ENCODE measurements at places on chromosomes 6 and 20.

DNA sequence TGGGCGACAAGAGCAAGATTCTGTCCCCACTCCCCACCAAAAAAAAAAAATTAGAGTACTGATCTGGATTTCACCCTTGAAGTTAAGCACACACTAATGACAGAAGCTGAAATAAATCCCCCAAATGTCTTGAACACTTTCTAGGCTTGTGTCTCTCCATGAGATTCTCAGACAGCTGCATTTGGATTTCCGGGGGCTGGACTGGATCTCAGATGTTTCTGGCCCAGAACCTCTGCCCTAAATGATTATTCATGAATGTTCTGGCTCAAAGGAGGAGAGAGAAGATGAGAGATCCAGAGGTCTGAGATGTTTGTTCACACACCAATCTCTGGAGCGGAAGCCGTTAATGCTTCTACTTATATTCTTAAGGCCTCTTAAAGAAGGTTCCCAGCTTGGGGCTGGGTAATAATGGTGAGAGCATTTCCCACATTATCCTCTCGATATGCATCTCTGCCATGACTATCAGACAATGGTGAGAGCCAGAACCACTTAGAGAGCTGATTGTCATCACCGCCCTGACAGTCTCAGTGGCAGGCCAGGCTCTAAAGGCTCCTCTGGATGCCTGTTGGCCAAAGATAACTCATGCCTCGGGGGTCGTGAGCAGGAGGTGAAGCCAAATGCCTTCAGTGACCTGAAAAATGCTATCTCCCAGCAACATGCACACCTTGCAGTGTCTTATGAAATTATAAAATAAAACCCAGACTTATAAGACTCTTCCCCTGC, 127.9 kb upstream of the AGPAT4 start:
- DNase-seq: no peak

DNA sequence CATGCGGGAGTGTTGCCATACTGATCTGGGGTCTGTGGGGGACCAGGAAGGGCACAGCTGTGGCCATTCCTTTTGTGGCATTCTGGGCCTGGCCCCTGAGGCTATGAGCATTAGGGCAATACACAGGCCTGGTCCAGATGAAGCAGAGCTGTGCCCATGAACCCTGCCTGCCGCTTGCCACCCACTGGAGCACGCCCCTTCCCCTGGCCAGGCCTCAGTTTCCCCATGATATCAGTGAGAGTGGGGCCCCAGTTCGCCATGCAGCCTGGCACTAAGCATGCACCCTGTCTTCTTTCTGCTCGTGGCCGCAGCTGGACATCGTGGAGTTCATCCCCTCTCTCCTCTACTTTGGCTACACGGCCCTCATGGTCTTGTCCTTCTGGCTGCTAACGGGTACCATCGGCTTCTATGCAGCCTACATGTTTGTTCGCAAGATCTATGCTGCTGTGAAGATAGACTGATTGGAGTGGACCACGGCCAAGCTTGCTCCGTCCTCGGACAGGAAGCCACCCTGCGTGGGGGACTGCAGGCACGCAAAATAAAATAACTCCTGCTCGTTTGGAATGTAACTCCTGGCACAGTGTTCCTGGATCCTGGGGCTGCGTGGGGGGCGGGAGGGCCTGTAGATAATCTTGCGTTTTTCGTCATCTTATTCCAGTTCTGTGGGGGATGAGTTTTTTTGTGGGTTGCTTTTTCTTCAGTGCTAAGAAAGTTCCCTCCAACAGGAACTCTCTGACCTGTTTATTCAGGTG, 42.4 kb downstream of the PLAGL2 start:
- no peak for DNase-seq

DNA sequence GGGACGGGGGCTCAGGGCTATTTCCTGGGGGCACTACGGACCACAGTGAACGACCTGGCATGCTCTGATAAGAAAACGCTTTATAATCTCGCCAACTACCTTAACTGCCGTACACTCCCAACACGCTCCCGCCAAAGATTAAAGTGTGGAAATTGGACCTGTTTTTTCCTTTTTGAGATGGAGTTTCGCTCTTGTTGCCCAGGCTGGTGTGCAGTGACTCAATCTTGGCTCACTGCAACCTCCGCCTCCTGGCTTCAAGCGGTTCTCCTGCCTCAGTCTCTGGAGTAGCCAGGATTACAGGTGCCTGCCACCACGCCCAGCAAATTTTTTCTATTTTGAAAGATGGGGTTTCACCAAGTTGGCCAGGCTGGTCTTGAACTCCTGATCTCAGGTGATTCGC, 346 bp upstream of the SLC44A4 start:
- no peak for DNase-seq

- peak; percentile 81 for DNase-seq
Measured at GRCh38 chr6:57221191-57221935, 744 bp downstream of the RAB23 start.

- DNase-seq: no peak
Measured at GRCh38 chr6:125268765-125269164, 33.0 kb downstream of the HDDC2 start.

DNA sequence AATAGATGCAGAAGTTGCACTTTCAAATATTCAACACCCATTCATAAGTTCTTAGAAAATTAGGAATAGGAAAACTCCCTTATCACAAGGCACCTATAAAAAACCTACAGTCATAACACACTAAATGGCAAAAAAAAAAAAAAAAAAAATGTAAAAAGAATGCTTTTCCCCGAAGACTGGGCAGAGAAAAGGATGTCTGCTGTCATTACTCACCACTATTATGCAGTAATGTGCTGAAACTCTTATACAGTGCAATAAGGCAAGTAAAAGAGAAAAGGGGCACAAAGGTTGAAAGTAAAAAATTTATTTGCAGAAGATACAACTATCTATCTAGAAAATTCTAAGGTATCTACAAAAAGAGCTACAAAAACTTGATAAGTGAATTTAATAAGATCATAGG, 607.8 kb upstream of the ARID1B start:
- no peak for DNase-seq

- no peak for DNase-seq
Measured at GRCh38 chr6:143894655-143895054, 30.4 kb downstream of the ZC2HC1B start.

DNA sequence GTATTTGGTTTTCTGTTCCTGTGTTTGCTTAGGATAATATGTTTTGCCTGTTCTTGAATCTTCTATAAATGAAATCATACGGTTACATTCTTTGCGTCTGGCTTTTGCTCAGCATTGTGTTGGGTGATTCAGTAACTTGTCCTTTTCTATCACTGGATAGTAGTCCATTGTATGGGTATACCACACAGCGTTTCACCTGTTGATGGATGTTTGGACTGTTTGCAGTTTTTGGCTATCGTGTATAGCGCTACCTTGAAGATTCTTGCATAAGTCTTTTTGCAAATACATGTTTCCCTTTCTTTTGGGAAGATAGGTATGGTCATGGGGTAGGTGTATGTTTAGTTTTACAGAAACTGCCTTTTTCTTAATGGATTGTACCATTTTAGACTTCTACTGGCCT, 9.5 kb downstream of the MYBL2 start:
- no peak for DNase-seq

DNA sequence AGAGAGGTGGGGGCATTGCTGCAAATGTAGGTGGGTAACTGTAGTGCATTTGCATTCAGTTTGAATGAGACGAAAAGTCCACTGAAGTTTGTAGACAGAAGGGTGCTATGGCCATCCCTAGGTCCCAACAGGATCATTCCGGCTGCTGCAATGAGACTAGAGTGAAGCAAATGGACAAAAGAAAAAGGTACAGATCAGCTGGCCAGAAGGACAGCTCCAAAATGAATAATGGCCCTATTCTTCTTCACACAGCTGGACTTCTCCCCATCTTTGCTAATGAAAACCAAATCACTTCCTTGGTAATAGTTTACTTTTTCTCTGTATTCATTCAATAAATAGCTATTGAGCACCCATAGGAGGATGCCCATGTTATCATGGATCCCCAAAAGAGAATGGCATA, 56.4 kb upstream of the TPD52L1 start:
- DNase-seq: no peak

DNA sequence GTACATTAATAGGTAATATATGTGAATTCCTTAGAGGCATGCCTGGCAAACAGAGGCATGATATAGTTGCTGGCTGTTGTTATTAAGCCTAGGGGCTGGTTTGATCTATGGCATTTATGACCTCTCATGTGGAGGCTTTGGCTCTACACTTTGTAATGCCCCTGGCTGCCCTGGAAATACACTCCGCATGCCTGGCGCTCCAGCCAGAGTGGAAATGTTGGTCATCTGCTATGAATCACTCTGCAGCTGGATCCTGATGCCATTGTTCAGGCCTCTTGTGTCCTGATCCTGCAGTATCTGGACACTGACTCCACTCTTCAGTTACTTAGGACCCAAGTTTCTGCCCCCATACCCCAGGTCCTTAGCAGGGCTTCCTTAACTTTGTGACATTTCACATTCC, 200.5 kb upstream of the PCSK2 start:
- no peak for DNase-seq

- DNase-seq: no peak
Measured at GRCh38 chr20:59139998-59140397, 23.6 kb upstream of the ZNF831 start.

GRCh38 chr6:40500227-40500626, 86.9 kb downstream of the LRFN2 start:
- no peak for DNase-seq

DNA sequence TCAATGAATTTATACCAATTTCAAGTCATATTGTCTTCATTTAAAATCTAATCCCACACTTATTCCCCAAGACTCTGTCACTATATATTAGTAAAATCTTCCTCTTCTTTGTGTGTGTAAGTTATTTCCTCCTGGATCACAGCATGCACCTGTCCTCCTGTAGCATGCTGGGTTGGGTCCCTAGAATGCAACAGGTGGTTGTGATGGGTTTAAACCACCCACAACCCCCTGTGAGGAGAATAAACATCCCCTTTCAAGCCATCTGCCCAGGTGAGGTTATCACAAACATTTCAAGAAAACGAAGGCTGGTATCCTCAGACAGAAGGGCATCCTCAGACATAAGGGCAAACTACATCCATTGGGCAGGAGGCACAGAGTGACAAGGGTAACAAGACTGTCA, 26.4 kb downstream of the DZANK1 start:
- no peak for DNase-seq

DNA sequence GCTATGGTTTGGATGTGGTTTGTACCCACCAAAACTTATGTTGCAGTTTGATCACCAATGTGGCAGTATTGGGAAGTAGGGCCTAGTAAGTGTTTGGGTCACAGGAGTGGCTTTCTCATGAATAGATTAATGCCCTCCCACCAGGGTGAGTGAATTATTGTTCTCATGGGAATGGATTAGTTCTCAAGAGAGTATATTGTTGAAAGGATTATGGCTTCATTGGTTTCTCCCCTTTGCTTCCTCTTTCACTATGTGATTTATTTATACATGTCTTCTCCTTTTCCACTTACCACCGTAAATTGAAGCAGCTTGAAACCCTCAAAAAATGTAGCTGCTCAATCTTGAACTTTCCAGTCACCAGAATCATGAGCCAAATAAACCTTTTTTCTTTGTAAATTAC, 10.8 kb downstream of the UFL1 start:
- DNase-seq: no peak

DNA sequence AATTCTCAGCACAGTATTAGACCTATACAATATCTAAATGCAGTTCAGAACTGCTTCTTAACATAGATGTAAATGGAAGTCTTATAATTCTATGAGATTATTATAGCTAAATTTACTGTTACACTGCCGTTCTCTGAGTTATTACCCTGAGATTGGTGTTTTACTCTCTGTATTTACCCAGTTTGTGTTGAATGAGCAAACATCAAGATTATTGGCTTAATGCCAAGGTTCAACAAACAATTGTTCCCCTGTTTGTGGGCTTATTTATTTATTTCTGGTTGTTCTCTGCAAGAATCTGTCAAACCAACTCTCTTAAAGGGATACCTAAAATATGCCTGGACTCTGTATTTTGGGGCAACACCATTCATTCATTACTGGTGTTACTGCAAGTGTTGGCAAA, 5.2 kb upstream of the STMND1 start:
- no peak for DNase-seq

DNA sequence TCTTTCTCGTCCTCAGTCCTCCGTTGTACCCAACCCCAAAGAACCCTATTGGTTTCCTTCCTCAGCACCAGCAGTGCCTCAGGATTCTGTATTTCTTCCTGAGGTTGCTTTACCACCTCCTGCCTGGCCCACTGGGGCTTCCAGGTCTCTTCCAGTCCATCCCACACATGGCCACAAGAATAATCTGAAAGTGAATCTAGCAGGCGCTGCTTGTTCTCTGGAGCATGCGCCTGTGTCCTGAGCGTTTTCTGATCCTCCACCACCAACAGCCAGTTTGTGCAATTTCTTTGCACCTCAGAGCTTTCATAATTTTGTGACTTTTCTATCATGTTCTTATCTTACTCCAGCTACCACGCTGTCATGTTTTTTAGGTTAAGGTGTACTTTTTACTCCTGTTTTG, 11.6 kb upstream of the HSP90AB1 start:
- no peak for DNase-seq

GRCh38 chr6:137783710-137784109, 83.3 kb upstream of the TNFAIP3 start:
- no peak for DNase-seq

- DNase-seq: no peak
Measured at GRCh38 chr6:12457094-12457493, 166.9 kb downstream of the EDN1 start.

DNA sequence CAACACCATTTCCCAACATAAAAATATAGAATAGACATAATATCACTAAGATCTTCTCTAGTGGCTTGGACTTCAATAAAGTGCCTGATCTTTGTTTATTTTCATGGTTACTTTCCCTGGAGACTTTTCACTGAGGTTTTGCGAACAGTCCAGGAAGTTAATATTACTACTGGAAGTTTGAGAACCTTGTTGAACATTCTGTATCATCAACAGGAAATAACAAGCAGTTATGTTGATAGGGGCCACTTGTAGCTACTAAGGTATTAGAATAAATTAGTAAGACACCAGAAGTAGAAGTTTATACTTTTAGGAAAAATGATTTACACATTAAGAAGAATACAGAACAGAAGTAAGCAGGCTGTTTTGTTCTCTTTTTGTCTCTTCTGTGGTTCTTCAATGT, 180.2 kb downstream of the TFAP2B start:
- DNase-seq: no peak
